Activated CD8-positive, alpha-beta memory T cell treated with anti-CD3 and anti-CD28 coated beads, Interleukin-2, amount 50 U/mL, for 4 hours (primary cell): ENCODE measurements at places on chromosomes 5 and 9.

- no peak for DNase-seq
Observed at GRCh38 chr5:143114481-143114880, 289.0 kb downstream of the NR3C1 start.

GRCh38 chr5:9062873-9063272 is 483.0 kb downstream of the SEMA5A start:
- no peak for DNase-seq

DNA sequence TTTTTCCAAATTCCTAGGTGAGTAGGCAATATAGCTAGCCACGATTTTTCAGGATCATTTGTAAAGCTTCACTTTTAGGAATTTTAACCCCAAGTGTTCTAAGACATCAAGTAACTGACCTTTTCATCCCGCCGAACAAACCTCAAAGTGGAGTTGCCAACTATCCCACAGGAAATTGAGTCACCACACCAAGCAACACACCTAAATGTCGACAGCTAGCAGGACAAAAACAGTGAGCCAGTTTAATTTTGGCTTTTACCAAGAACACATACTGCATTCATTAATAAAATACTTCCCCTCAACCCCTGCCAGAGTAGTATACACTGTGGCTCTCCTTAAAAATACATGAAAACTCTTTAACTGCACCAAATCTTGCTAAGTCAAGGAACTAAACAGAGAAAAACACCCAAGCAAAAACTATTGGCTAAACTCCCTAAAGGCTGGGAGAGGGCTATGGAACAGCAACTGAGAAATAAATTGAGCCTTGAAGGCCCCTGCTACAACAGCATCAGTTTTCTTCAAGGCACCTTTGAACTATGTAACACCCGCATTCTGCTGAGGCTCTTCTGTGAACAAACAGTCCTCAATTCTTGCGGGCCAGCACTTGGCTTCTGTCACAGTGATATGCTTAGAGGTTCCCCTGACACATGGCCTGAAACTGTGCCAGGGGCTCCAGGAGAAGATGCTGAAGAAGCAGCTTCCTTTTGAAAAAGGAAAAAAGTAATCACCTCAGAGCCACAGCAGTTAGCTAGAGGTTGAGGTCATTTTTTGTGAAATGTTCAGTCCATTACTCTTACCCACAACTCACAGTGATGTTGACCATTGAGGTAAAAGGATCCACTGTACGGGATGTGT is 459.6 kb downstream of the RAB3C start:
- DNase-seq: no peak

DNA sequence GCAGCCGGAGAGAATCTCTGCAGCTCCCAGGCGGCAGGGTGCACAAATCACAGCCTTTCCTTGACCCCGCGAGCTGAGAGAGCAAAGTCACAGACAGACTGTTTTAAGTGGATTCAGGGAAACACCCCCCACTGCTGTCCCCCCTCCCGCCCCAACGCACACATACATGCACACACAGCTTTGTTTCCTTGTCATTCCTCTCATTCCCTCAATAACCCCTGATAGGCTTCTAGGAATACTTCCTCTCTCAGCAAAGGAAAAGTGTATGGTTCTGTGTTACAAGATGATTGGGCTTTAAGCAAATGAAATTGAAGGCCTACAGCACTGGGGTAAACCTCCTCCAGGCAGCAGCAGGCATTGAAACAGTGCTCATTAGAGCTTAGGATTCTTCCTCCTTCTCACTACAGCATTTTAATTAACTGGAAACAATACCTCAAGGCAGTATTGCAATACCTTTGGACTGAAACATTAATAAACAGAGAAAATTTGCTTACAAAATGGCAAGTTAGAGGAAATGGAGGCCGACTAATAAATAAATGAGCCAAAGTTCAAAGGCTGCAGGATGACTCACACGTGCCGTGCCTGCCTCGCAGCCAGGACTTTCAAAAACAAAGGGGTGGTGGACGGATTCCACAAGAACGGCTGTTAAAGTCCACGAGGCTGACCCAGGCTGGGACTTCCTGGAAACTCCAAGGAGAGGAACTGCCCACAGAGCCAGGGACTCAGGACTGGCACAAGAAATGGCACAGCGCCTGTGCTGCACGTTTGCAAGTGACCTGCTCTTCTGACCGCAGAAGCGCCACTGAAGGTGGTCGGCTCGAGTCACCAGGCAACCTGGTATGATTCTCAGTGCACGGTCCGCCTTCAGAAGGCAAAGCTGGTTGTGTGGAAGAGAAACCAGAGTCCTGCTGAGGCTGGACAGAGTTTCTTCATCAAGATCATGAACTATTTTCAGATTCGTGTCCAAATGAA is 236.2 kb downstream of the SYK start:
- no peak for DNase-seq

DNA sequence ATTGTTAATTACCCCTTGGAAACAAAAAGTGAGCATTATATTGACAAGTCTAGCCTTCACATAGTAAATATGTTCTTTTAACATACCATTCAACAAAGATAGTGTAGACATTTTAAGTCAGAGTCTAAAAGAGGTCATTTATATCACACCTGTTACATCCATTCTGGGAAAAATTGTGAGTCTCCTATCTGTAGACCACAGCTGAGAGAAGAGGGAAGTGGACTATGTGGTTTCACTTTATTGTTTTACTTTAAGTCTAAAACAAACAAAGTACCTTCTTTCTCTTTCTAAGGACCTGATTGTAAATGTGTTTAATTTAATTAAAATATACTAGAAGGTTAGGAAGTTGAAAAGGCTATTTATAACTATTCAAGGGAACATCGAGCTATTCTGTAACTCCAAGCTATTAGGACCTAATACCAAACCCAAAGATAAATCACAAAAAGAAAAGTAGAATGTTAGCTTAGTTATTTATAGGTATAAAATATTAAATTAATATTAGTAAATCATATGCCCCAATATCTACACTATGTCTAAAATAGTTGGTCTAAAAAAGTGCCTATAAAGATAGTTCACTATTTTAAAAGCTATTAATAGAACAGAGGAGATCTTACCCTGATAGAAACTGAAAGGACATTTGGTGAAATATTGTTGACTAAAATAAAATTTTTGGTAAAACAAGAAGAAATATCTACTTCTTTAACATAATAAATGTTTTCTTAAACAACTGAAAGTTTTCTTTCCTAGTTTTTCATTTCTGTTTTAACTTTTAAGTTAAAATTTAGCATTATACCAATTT is 134.9 kb downstream of the TMEM167A start:
- no peak for DNase-seq

DNA sequence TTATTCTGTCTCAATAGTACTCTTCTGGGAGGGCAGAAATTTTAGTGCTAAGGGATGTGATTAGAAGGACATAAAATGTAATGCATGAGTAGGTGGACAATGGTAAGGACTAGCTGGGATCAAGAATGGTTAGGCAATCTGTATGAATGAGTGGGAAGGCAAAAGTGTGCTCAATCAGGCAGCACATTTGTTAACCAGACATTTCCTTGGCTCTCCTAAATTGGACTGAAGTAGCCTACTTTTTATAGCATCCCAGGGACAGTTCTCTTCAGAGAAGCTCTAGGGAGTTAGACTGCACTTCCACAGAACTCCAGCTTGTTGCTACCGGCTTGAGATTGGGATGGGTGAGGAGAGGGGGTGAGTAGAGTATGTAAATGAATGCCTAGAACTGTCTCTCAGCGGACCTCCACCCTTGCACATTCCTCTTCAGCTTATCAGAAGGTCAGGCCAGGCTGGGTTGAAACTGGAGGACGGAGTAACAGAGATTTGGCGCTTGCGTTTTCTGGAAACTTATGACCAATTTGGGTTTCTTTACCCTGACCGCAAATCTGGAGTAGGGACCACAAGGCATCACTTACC is 19.0 kb upstream of the ARL14EPL start:
- DNase-seq: no peak

DNA sequence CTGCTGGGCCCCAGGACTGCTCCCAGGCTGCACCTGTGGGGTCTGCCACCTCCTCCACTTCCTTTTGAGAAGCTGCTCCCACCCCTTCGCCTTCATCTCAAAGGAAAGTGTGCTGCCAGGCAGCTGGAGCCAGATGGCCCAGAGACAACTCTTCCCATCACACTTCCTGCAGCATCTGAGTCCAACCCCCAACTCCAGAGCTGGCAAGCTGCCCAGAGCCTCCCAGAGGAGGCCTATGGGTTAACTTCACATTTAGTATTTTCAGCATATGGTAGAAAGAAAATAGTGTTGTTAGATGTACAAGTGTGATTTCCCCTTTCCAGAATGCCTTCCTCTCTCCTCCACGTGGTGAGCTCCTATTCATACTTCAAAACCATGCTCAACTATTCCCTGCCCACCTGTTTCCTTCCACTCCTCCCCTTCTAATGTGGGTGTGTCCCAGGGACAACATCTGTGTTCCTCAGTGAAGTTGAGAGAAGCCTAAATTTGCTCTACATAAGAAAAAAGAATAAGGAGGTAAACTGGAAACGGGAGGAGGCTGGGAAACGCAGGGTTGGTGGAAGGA is 38.6 kb upstream of the KCNMB1 start:
- DNase-seq: no peak

DNA sequence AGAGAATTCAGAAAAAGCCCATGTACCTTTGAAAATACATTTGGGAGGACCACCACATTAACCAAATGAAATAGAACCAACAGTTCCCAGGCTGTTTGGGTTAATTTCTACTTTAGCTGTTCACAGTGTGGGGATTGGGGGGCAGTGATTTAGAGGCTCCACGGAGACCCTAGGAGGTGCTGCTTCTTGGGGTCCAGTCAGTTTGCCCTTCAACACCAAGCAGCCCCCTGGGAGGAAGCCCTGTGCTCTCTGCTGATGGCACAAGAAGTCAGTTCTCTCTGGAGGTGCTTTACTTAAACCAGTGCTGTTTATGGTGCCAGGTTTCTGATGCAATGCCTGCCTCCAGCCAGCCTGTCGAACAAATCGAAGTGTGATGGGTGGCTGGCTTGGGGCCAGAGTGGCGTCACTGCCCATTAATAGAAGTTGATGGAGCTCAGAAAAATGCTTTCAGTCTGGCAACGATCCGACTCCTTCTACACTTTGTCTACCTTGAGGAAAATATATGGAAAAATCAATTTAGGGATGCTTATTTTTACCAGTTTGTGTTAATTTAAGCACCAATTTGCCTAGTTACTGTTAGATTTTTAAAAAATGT is 134.0 kb downstream of the SNX18 start:
- no peak for DNase-seq

GRCh38 chr5:35202319-35203111 is 27.8 kb downstream of the PRLR start:
- peak; percentile 16 for DNase-seq

DNA sequence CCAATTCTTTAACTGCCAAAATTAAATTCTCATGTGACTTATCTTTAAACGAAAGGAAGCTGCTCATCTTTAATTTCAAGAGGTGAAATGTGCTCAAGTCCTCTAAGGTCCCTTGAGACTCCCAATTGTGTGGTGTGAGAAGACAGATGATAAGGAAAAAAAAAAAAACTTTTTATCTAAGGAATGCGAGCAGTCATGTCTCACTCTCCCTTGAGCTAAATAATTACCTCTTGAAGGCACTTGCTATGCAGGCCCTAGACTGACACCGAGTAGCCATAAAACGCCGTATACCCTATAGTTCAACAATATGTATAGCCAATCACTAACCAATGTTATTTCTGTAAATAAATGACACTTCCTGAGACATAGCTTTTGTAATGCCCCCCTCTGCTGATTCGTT is 1.5 kb upstream of the DTWD2 start:
- DNase-seq: no peak

- no peak for DNase-seq
Observed at GRCh38 chr5:108801301-108801700, 53.6 kb downstream of the FER start.

GRCh38 chr5:80559244-80559643 is 10.8 kb downstream of the ANKRD34B start:
- DNase-seq: no peak

DNA sequence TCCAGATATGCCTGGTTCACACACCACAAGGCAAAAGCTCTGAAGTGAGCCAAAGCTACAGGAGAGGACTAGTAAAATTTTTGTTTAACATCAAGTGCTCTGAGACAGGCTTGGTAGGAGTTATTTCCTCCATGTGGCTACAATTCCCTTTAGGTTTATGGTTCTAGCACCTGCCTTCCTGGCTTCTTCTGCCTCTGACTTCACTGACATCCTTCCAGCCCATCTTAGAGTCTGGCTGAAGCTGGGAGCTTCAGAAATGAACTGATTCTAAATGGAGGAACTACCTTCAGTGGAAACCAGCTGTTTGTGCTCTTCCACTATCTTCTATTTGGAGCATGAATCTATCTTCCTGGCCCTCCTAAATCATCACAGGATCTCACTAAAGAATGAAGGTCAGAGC is 215.3 kb upstream of the FBXL7 start:
- DNase-seq: no peak

DNA sequence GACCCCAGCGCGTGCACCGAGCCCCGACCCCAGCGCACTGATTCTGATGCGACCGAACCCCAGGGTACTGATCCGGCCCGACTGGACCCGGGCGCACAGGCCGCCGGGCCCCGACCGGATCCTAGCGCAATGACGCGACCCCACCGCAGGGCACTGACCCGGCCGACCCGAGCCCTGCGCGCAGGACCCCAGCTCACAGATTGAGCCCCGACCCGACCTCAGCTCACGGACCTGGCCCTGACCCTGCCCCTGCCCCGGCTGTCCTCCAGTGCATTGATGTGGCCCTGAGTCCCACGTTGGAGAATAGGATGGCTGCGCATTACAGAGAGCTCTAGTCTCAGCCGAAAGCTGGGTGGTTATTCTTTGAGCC is 438 bp downstream of the TRIP13 start:
- DNase-seq: no peak

DNA sequence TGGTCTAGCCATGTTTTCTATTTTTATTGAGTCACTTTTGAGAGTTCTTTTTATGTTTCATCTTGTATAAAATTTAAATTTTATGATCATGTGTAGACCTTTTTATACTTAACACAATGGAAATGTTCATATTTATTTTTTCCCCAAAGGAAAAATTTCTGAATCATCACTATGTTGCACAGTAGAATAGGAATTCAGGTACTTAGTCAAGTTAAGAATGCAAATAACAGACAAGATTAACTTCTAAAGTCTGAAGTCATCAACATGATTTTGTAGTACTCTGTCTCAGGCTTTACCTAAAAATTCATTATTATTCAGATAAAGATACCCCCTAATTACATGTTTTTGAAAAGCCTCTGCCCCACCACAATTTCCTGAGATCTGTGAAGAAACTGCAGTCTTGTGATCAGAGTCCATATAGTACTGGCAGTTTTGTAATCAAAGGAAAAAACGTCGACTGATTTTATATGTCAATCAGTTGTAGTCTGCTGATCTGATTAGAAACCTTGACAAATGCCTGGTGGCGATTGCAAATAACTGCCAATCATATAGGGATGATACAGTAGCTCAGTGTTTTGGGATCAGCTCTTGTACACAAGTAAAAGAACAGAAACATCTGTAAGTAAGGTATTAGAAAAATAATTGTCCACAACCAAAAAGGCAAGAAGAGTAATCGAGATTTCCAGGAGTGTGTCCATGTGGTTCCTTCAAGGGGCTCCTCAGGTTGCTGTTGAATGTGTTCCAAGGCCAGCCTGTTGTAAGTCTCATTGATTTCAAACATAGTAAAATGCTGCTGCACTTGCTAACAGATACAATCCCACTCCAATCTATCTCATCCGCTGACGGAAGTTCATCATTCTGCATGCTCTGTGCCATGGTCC is 352.4 kb downstream of the ARRDC3 start:
- no peak for DNase-seq
